NCI-H2107 (cell line): ENCODE measurements at places on chromosomes 13 and 19.
A peak's percentile ranks its signal among the peaks of the same experiment; 100 is the strongest.

DNA sequence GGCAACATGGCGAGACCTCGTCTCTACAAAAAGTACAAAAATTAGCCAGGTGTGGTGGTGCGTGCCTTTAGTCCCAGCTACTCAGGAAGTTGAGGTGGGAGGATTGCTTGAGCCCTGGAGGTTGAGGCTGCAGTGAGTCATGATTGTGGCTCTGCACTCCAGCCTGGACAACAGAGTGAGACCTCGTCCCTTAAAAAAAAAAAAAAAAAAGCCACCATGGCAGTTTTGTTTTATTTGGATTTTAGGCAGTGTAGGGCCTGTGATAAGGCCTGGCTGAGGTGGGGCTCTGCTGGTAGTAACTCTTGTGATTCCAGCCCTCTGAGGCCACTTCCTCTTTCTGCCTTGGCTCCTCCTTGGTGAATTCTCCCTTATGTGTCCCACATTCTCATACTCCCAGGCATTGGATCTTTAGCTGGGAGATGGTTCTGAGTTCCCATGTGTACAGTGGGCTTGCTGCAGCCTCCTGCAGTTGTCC is 39.2 kb downstream of the GATAD2A start:
- no peak for DNase-seq

- DNase-seq = no peak
Observed at GRCh38 chr13:31214435-31214834, 14.7 kb downstream of the B3GLCT start.

- peak; percentile 53 for DNase-seq
Observed at GRCh38 chr19:13277104-13277809, 127.0 kb downstream of the IER2 start.

DNA sequence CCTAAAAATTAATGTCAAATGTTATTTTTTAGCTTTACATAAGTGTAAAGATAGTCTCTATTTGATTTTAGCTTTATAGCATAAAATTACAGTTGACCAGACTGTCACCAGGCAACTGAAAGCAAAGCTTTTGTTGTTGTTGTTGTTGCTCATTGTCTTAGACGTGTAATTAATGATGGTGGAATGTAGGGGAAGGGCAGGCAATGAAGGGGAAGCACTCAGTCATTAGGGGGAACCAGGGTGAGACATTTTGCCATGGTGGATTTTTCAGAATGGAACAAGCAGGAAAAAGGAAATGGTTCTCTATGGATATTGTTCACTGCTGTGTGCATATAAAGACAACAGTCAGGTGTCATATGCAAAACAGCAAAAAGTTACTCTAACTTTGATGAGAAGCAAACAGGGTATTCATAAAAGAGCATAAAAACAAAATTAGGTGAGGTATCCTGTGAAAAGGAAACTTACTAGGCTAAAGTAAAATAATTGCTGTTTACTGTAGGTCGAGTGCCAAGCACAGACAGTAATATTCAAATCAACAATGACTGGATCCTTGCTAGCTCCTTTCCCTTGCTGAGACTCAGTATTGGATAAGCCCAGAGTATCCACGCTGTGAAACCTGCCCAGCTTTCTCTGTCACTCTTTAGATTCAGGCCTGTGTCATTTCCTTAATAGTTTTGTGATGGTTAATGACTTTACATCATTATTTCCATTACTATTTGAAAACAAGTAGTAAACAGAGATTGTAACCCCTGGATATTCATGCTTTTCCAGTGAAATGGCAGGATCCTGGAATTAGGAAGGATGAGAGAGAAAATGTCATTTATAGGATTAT is 110.5 kb downstream of the LRCH1 start:
- DNase-seq = no peak

DNA sequence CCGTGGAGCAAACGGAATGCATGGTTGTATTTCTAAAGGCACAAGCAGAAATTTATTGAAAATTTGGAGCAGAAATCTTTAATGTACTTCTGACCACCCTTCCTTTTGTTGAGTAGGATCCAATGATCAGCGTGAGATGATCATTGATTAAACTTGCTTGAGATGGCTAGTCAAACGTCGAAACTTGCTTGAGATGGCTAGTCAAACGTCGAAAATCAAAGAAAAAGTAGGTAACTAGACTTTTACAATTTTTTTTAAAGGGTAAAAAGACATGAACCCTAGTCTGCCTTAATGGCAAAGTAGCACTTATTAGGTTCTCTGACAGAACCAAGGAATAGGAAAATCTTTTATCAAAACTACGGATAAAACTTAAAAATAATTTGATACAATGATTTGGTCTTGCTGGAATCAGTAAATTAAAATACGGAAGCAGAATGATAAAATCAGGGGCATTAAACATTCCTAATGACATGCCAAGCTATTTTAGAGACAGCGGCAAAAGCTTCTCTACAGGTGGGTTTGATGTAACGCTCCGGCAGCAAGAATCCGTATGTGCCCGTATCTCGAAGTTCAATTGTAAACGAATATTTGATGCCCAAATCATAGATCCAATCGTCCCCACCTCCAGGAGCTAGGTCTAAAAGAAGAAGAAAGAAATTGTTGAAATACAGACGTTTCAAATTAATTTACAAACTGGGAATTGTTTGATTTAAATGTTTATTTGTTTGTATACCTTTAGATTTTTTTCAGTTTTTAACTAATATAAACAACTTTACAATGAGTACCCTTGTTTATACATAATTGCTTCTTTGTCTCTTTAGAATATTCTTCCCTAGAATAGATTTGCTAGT is 841 bp upstream of the ZC3H13 start:
- no peak for DNase-seq

DNA sequence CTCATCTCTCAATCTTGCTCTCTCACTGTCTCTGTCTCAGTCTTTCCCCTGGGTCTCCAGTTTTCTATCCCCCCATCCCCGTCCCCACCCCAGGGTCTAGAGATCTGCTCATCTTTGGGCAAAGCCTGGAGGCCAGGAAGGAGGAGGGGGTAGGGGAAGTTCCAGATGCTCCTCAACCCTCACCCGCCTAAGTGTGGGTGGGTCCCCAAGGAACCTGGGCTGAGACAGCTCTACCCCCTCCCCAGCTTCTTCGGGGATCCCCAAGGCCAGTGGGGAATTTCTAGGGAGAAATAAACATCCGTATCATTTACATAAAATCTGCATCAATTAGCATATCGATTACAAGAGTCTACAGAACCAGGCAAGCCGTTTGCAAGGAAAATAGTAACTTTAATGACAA is 31.8 kb upstream of the SEMA6B start:
- DNase-seq = no peak

DNA sequence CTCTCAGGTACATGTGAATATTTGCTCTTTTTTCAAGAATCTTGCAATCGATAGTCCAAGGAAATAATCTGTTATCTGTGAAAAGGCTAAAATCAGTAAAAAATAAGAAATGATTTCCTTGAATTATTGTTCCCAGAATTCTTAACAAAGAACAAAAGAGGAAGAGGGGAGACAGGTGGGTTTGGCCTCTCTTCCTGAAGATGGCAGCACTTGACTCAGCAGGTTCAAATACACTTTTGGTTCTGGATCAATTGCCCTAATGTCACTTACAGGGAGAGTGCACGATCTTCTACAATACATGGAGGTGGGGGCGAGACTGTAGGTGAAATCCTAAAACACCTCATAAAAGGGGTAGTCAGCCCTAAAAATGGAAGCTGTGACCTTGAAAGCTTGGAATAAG is 358.7 kb downstream of the IRS2 start:
- no peak for DNase-seq

DNA sequence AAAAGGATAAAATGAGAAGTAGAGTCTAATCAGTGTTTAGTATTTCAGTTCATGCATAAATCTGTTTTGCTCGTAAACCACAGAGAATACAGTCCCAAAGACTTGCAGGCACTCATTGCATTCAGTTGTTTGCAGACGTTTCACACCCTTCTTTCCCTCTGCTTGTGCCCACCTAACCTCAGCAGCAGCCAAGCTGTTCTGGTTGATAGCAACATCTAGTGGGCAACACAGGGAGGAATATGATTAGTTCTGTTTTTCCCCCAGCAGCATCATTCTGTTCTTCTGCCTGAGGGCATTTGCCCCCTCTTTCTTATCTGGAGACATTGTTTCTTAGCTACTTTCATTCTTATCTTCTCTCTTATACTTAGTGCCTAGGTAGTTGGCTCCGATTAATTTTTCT is 135.6 kb downstream of the PAN3 start:
- DNase-seq = no peak

DNA sequence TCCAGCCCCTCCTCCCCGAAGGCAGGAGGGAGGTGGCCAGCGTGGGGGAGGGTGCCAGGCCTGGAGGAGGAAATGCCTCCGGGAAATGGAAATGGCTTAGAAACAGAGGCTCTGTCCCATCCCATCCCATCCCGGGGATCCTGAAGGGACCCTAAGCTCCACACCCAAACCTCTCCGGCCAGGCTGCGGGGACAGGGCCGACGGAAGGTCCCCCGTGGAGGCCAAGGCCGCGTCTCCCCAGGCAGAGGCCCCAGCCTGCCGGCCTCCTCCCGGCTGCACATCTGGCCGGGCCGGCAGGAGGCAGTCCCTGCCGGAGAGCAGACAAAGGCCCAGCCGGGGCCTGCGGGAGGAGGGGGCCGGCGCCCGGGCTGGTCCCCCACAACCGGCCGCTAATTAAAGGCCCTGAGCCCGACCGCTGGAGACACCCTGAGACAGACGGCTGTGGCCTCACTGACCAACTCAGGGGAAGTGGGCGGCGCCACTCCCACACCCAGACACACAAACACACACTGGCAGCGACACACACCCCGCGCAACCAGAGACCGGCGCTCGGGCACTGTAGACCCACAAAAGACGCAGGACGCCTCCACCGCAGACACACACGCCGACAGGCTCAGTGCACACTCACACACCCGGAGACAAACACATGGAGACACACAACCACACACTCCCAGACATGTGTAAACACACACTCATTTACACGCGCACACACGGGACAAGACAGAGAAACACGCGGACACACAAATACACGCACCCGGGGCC is 1.1 kb downstream of the ADAMTS10 start:
- DNase-seq = no peak

- DNase-seq = no peak
Observed at GRCh38 chr13:30702006-30702405, 33.3 kb upstream of the ALOX5AP start.

- DNase-seq = no peak
Observed at GRCh38 chr13:51807041-51807440, 3.1 kb upstream of the DHRS12 start.

DNA sequence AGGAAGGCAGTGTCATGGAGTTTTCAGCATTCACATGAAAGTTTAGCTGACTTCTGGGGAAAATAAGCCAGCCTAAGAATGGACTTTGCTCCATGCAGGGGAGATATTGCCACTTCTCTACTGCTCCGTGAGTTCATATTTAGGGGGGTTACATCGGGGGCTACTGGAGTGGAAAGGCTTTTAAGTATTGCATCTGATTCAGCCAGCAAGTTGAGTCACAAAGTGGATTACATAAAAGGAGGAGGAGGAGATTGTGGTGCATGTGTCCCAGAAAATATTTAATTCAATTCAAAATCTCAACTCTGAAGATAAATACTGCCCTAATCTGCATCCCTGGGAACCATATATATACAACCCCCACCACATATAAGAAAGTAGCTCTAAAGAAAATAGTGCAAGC is 617.2 kb downstream of the DCT start:
- no peak for DNase-seq

DNA sequence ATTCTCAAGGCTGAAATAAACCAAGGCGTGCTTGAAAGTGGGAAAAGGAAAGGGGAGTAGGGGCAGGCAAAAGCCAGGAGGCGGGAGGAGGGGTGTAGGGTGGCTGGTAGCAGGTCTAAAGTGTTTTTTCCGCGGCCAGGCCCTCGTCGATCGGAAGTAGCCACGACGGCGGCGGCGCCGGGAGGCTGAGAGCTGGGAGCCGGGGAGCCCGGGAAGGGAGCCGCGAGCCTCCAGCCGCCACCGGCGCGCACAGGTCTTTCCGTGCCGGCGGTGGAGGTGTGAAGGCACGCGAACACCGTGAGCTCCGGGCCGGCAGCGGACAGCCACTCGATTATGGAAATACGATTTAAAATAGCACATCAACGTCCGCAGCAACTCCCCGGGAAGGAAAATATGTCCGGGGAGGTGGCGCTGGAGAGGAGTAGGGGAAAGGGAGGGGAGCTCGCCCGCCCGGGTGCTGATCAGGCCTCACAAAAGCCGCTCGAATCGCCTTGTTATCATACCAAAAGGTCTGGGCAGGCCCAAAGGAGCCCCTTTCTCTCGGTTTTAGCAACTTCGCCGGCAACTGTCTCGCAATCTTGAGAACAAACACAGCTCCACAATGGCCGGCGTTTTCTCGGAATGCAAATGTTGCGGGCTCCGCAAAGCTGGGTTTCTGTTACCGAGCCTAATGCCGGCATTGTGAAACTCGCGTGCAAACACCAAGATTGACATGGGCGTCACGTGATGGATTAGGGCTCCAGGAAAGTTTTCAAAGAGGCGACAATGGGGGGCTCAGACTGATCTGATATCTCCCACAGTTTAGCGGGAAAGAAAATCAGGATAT is 2.9 kb upstream of the PCDH8 start:
- peak; percentile 29 for DNase-seq

- DNase-seq = no peak
Observed at GRCh38 chr19:57830071-57830602, at the start of gene ZNF587B. Gene ZNF587B (plus strand): TSS chr19:57830299. CDS start chr19:57830529, 230 bp downstream.

GRCh38 chr13:66859934-66860877 is 369.9 kb downstream of the PCDH9 start:
- DNase-seq = no peak

- DNase-seq = no peak
Observed at GRCh38 chr13:106415971-106416370, 119.5 kb downstream of the EFNB2 start.

DNA sequence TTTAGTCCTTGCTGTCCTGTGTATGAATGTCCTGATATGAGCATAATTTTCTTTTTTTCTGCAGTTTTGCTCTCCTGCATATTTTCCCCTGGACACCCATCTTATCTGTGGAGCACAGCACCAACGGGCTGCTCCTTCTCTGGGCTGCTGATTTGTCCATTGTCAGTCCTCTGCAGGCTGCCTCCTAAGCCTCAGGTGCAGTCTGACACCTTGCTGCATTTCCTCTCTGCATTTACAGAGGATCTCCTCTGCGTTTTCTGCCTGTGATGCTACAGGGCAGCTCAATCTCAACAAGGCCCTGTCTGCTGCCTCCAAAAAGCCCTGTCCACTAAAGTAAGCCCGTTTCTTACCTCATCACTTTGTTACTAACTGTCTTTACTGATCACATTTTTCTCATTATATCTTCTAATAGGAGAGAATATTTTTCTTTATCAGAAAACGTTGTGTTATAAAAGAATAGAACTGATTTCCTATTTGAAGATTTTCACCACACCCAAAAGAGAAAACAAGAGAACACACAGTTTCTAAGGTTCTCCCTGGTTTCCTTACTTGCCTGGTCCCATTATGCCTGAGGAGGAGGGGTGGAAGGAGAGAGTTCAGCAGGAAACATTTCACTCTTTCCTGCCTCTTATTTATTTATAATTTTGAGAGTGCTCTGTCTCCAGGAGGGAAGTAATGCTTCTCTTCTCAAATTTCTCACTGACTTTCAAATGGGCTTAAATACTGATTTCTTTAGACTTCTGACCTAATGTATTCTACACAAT is 65.6 kb upstream of the TDRD3 start:
- no peak for DNase-seq

DNA sequence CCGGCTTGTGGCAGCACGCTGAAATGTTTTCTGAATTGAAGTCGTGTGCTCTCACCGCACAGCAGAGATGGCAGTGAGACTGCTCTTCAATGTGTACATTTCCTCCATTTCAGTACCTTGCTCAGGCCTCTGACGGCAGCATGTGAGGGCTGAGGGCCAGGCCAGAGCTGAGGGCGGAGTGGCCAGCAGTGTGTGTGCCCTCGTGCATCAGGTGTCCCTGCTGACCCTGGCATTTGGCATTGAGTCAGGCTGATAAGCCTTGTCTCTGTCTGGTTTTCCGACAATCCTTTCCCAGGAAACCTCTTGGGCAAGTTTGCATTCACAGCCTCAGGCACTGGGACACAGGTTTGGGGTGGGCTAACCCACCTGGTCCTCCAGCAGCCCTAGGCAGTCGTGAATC is 62.3 kb downstream of the EFNB2 start:
- no peak for DNase-seq
